ENCODE measurements at places on chromosomes 11 and 22. TPM values are rescaled to one million over a fixed set of nuclear protein-coding genes. Genes with fewer than 3 reads are reported as not detected.

KCNK4 gene
- not detected for total RNA-seq

KLHL35 gene
- 3.8 TPM for total RNA-seq

MMP26 gene
- not detected for total RNA-seq

MIOX gene
- not detected for total RNA-seq

MMP8 gene
- total RNA-seq, result not detected
